NCI-H146 (cell line): ENCODE measurements at places on chromosomes 16 and 17.

DNA sequence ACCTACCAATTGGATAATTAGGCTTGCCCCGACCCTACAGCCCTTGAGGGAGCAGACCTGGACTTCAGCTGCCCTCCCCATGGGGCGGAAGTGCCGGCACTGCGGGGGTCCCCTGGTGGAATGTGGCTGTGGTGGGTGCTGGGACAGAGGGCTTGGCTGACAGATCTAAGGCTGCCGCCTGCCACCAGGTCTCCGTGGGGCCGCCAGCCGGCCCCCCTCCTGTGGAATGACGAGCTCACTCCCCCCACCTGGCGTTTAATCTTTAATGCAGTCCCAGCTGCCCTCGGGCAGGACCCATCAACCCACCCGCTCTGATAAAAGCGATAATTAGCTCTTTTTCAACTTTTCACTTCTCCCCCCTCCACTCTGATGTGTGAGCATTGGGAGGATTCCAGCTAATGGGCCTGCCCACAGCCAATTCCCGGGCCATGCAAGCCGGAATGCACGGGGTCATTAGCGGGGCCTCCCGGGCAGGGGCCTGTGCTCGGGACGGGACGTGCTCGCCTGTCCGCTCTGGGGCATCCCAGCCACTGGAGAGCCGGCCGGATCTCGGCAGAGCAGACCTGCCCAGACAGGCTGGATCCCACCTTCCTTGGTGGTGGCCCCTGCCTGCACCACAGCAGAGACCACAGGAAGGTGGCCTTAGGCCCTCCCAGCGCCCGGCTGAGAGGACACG is 28.3 kb upstream of the GOSR2 start:
- peak; percentile 36 for DNase-seq

- DNase-seq: no peak
Observed at GRCh38 chr17:67256075-67256732, 11.2 kb upstream of the HELZ start.

GRCh38 chr17:36731811-36732210 is 130.4 kb downstream of the MRM1 start:
- no peak for DNase-seq

GRCh38 chr16:10906914-10907756 is 30.1 kb downstream of the CIITA start:
- DNase-seq: no peak

DNA sequence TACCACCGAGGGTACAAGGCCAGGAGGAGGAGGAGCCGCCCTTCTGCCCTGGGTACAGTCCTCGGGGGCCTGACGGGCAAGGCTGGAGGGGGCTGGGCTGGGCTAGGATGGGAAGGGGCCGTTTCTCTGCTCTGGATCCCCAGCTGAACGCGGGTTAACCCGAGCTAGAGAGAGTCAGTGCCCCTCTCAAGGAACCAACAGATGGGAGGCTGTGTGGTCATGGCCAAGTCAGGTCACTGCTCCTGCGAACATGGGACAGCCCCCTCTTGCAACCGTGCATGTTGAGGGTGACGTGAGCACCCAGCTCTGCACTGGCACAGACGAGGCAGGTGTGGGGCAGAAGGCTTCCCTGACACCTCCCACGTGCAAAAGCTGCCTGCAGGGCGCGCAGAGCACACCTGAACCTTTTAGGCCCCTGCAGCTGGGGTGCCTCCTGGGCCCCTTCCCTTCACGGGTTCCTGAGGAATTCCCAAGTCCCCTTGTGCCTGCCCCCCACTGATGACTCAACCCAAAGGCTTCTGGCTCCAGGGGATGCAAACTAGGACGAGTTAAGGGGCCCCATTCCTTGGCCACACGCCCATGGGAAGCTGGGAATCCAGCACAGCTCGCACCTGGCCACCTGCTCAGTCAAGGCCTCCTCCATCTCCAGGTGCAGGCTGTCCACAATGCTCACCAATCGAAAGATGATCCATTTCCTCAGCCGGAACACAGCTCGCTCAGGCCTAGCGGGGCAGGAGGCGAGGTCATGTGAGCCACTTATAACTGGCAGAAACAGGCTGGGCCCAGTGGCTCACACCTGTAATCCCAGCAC is 6.3 kb downstream of the MYBBP1A start:
- no peak for DNase-seq
